ENCODE measurements at places on chromosomes 1 and 21.

DNA sequence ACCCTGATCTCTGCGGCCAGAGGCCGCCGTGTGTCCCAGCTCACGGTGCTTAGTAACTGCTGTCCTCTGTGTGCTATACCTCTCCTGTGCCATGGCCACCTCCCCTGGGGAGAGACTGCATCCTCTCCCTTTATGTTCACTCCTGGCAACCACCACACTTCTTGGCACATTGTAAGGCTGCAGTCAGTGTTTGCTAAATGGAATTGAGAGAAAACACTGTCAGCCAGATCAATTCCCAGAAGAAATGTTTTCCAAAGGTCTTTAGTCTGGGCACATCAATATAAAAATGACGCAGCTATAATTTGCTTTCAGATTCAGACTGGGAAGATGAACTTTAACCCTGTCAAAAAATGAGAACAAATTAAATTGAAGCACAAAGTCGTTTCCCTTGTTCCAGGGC is 96.8 kb downstream of the BEND5 start:
- no peak for DNase-seq

DNA sequence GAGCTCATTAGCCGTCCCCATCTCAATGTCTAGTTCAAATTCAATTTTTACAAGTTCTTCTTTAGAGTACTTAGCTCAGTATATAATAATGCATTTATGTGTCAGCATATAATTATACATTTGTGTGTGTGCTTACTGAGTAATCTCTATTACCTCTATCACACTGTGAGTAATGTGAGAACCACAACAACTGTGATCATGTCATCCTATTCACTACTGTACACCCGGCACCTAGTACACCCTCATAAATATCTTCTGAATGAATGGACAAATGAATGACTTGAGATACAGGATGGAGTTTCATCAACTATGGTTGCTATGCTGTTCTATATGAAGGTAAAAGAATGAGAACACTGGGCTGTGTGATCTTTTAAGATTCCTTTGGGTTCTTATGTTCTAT is 124.0 kb downstream of the GPATCH2 start:
- no peak for DNase-seq

GRCh38 chr1:28796352-28797211 is 15.4 kb upstream of the OPRD1 start:
- DNase-seq = no peak

- peak; percentile 40 for DNase-seq
Observed at GRCh38 chr1:18635891-18636595, 5.4 kb downstream of the PAX7 start.

DNA sequence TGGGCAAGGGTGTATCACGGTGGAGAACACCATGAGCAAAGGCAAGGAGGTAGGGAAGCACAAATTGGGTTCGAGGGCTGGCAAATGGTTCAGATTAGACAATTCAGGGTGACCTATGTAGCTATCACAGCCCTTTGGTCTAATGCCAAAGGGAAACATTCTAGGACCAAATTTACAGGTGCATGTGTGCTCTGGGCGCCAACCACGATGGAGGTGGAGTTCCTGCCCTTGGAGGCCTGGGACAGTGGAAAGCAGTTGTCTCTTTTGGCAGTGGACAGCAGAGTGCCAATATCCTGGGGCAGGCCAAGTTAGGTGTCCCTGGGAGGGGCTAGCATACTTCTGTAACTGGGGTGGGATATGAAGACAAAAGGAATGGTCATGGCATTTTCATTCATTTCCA is 40.1 kb downstream of the IGFN1 start:
- DNase-seq = no peak

GRCh38 chr1:25106976-25107642 is 125.2 kb downstream of the SYF2 start:
- peak; percentile 49 for DNase-seq

DNA sequence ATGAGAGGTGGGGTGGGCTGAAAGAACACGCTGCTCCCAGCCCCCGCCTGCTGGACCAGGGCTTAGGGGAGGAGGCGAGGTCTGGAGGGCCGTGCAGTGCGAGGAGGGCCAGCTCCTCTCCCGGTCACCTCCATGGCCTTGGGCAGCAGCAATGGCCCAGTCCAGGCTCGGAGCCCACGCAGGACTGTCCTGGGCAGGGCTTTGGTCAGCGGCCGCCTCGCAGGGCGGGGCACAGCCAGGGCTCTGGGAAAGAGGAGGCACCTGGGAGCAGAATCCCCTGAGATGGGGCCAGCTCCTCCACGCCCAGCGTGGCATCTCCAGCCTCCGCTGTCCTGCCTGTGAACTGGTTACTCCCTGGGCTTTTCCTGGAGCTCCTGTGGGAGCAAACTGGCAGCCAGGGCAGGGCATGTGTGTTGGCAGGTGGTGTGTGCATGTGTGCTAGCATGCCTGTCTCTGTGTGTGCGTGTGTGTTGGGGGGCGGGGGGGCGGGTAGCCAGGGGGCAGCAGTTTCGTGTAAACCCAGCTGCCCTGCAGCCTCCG is 27.4 kb downstream of the ARHGEF16 start:
- DNase-seq = no peak

DNA sequence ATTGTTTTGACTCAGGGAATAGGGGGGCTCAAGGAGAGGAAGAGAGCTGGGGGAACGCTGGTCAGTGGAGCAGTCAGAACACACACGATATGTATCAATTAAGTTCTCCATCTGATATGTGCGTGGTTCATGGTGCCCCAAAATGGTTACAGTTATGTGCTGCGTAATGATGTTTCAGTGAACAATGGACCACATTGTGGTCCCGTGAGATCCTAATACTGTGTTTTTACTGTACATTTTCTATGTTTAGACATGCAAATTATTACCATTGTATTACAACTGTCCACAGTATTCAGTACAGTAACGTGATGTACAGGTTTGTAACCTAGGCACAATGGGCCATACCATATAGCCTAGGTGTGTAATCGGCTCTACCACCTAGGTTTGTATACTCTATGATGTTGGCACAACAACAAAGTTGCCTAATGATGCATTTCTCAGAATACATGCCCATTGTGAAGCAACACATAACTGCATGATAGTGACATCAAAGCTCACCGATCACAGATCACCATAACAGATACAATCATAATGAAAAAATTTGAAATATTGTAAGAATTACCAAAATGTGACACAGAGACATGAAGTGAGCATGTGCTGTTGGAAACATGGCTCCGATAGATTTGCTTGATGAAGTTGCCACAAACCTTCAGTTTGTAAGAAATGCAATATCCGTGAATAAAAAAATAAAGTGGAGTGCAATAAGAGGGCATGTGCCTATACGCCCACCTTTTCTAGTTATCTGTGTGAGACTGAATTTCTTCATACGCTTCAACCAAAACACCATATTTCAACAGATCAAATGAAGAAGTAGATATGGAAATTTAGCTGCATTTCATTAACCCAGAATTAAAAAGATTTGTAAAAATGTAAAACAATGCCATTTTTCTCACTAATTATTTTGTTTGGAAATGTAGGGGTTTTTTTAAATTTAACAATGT is 14.8 kb upstream of the TMEM54 start:
- DNase-seq = no peak

- DNase-seq = no peak
Observed at GRCh38 chr1:240824238-240824637, 212.3 kb upstream of the GREM2 start.

DNA sequence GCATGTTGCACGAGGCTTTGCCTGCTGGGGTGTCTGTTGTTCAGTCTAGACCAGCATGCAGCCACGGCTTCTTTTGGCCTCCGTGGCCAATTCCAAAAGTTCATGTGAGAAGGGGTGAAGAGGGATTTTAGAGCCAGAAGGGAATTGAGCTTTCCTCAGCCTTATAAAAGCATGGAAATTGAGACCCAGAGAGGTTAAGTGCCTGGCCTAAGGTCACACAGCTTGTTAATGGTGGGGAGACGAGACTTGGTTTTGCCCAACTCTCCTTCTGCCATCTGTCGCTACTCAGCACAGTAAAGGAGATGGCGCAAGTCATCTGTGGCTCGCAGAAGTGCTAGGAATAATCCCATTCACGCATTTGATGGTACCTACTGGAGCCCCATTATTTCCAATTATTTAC is 25.7 kb downstream of the ZBTB18 start:
- DNase-seq = no peak

DNA sequence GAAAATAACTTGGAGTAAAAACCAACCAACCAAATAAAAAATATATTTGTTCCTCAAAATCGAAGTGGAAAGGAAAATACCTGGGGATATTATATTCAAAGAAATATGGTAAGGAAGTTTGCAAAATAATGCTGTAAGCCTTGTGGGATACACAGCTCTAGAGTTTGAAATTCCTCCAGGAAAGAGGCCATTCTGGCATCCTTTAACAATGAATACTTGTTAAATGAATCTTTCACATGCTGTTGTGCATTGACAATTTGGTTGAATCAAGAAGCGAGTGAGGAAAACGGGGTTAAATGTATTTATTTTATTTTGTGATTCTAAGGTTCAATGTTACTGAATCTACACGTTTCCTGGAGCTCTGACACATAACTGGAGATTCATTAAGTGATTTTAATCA is 30.5 kb upstream of the NTNG1 start:
- DNase-seq = peak; percentile 45
